ENCODE measurements at places on chromosomes 13 and 19.

DNA sequence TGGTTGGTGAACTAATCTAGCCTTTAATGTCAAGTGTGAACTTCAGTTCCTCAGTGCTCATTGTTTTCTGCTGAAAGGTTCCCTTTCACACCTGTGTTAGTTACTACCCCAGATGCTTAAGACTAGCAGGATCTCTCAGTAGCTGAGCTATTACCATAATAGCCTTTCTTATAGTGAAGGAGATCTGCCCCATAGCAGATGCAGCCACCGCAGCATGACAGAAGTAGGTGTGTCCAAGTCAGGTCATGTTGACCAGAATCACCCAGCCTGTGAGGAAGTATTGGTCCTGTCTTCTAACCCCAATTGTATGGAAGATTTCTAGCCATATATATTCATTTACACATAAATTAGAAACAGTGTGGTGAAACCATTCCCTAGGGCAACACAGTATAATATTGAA, 37.3 kb downstream of the ZAR1L start:
- DNase-seq, result no peak

GRCh38 chr13:19910336-19911072, 47.1 kb upstream of the ZMYM5 start:
- DNase-seq, result no peak

DNA sequence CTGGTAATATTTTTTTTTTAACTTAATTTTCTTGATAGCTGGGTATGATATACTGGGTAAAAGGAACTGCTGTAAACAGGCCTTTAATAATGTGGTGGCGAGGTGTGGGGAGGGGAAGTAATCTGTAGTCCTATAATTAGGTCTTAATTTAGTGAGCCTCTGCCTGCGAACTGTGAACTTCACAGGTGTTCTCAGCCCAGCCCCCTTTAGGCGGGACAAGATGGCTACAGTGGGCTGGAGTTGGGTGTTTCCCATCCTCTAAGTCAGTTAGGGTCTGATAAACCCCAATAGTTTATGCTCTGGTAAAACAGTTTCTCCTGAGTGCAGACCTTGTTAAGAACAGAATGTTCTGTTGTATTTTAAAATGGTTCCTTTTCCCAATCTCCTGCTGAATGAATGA, 97.6 kb upstream of the SERP2 start:
- DNase-seq, result no peak

- DNase-seq, result no peak
Measured at GRCh38 chr19:23774524-23774971, 15.9 kb upstream of the ZNF681 start.

DNA sequence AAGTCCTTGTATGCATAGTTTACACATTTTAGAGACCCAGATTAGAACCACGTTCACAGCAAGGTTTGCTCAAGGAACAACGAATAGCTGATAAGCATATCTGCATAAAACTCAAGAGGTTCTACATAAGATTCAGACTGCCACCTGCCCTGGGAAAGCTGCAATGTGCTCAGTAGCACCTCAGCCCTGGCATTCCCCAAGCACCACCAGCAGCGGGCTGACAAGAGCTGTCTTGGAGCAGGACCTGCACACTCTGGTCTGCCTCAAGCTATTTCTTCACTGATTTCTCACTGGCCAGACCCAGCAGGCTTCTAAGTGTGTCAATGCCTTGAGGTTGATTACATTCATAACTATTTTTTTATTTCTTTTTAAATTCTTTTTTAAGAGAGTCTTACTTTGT, 65.8 kb upstream of the UQCRFS1 start:
- DNase-seq, result no peak

GRCh38 chr19:47032171-47032811, 12.7 kb downstream of the NPAS1 start:
- DNase-seq, result peak; percentile 61

- DNase-seq, result no peak
Measured at GRCh38 chr13:70994191-70994590, 872.8 kb downstream of the DACH1 start.

- no peak for DNase-seq
Measured at GRCh38 chr19:4687396-4687795, 17.3 kb upstream of the MYDGF start.

- no peak for DNase-seq
Measured at GRCh38 chr13:70613295-70613694, 505.0 kb upstream of the KLHL1 start.

- no peak for DNase-seq
Measured at GRCh38 chr13:105328212-105328611, 1207.2 kb downstream of the EFNB2 start.

Measured in activated T-cell treated with anti-CD3 and anti-CD28 coated beads for 4 hours (primary cell).